ENCODE measurements at places on chromosomes 1 and 21.
A peak's percentile ranks its signal among the peaks of the same experiment; 100 is the strongest.

GRCh38 chr21:29217818-29218291 is 80.9 kb upstream of the BACH1 start:
- DNase-seq: no peak

- DNase-seq: peak; percentile 96
Measured at GRCh38 chr1:244862699-244863490, 1.4 kb downstream of the HNRNPU start.

- DNase-seq: no peak
Measured at GRCh38 chr1:151621351-151621750, 9.5 kb downstream of the SNX27 start.

DNA sequence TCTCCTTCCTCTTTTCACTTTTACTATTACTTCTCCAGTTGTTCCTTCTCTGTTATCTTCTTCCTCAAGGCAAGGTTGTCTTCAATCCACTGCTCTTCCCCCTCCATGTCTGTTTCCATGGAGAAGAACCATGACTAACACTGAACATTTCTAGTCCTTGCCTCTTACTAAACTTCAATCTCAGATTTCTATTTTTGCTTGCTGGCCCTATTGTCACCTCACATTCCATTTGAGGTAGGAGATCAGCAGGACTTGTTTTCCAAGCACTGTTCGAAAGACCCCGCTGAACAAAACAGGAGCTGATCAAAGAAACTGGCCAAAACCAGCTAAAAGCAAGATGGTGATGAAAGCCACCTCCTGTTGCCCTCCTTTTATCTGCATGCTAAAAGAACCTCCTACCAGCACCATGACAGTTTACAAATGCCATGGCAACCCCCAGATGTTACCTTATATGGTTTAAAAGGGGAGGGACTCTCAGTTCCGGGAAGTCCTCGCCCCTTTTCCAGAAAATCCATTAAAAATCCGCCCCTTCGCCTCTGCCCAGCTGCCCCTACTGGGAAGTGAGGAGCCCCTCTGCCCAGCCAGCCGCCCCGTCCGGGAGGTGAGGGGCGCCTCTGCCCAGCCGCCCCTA is 22.6 kb downstream of the GON4L start:
- DNase-seq: no peak

DNA sequence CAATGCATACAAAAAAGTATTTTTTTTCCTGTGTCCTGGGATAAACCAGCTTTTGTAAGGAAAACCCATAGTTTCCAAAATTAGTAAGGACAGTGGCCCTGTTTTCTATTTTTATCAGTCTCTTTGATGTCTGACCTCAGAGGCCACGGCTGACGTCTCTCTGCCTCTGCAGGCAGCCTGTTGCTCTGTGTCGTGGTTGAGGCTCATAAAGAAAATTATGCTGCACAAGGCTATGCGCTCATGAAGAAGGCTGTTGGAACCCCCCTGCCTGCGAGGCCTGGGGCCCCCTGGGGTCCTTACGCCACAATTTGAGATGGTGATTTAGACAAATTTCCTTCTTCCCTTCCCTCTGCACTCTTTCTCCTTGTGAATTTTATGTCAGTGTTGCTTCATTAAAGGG is 48.9 kb downstream of the AGPAT3 start:
- DNase-seq: no peak

DNA sequence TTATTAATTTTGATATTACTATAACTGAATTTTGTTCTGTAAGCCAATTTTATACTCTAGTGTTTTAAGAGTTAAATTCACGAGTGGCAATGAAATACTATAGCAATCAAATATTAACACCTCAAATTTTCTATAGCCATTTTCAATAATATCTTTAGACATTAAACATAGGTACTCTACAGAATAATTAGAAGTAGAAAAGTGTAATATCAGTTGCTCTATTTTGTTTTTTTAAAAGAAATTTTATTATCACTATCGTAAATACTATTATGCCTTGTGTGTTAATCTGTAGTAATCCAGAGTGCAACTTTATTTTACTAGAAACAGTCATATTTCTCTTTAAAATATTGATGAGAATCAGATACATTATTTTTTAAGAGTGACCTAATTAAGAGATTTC is 691.2 kb downstream of the USP25 start:
- DNase-seq: no peak

- DNase-seq: no peak
Measured at GRCh38 chr1:184531296-184531695, 144.5 kb downstream of the C1orf21 start.

- DNase-seq: peak; percentile 49
Measured at GRCh38 chr1:167654975-167655575, 25.0 kb downstream of the RCSD1 start.

Measured in endothelial cell (in vitro differentiated cells).